SJCRH30 (cell line): ENCODE measurements at places on chromosomes 1 and 21. TPM values are rescaled to one million over a fixed set of nuclear protein-coding genes. Genes with fewer than 3 reads are reported as not detected.

- no peak for DNase-seq
Measured at GRCh38 chr1:8541961-8542521, 224.1 kb downstream of the SLC45A1 start.

DNA sequence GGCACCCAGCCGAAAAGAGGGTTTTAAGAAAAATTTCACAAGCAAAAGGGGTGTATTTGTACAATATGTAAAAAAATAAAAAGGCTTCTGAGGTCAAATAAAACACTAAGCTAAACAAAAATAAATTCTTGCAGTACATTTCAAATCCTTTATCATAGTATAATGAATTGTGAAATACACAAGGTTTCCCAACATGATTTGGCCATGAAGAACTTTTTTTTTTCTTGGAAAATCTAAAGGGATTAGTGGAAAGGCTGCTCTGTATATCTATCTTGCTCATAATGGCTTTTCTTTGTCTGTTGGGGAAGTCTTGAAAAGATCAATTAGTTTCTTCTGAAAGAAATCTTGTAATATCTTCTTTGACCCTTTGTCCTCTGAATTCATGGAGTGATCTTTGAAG lies 593.4 kb downstream of the PLPP3 start:
- DNase-seq: no peak

GRCh38 chr1:201707656-201708055 lies 121.3 kb upstream of the IPO9 start:
- no peak for DNase-seq

DNA sequence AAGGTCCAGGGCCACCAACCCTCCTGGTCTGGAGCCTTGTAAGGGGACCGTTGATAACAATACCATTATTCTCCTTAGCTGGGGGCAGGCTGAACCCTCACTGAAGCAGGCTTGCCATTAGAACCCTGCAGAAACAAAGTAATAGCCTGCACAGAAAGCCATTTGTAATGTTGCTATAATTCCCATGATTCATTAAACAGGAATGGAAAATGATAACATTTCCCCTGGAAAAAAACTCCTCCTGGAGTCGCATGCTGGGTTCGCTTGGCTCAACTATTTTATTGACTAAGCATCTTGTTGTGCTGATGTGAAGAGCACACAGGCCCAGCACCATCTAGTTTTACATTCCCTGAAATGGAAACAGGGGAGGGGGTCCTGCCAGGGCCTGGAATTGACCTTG lies 155.6 kb upstream of the CSF3R start:
- DNase-seq: no peak

DNA sequence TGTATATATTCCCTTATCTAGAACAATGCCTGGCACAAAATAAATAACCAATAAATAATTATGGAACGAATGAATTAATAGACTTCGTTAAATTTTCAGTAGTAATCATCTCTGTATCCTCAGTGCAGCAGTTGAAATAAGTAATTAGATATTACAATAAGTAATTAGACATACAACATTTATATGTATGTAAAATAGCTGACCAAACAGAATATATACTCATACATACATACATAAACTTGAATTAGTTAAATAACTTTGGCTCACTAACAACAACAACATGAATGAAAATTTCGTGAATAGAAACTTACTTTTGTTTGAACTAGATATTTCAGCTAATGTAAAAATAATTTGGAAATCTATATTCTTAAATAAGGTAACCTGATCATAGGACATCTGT lies 14.6 kb upstream of the PTBP2 start:
- DNase-seq: no peak

GRCh38 chr1:18554597-18554996 lies 73.9 kb downstream of the KLHDC7A start:
- no peak for DNase-seq

Gene TCP10L
- total RNA-seq: not detected in 2 replicates

Gene C1orf94
- total RNA-seq: 5.7 and 6.9 TPM in 2 replicates
